Fibroblast of skin of scalp (primary cell): ENCODE measurements at places on chromosomes 6 and 20.
A peak's percentile ranks its signal among the peaks of the same experiment; 100 is the strongest.

- peak; percentile 60 for DNase-seq
These were observed 11.5 kb upstream of the ZNF133 start for GRCh38 chr20:18276821-18277220.

DNA sequence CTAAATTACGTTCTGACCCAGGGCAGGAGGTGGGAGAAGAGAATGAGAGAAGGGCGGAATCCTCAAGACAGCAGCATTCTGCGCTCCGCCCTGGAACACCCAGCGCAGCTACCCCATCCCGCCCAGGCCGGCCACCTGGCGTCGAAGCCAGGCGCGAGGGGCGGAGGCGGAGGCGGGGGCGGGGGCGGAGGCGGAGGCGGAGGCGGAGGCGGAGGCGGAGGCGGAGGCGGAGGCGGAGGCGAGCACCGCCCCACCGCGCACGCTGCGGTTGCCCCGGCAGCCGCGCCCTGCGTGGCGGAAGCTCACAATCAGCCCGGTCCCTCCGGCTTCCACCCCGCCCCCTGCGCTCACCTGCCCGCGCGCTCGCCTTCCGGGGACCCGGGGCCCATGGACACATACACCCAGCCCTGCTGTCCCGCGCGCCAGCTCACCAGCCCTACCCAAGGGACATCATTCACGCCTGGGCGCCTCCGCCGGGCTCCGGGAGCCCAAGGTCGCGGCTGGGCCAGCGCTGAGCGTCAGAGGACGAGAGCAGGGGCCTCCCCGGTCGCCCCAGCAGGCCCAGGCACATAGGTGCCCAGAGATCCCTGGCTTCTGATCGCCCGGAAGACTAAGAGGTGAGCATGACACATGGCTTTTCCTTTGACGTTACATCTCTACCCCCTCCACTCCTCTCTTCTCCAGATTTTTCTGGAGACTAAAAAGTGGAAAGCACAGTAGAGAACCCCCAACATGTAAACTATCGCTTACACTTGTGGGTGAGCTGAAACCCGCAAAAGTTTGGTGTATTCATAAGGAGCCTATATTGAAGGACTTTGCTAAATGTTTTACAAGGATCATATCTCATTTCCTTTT is at the start of gene ANKEF1:
TSS of gene ANKEF1 (plus strand) at position 271 of the 855 bp plus-strand sequence. CDS start 3,315 bp downstream, outside the sequence.
- peak; percentile 47 for DNase-seq

DNA sequence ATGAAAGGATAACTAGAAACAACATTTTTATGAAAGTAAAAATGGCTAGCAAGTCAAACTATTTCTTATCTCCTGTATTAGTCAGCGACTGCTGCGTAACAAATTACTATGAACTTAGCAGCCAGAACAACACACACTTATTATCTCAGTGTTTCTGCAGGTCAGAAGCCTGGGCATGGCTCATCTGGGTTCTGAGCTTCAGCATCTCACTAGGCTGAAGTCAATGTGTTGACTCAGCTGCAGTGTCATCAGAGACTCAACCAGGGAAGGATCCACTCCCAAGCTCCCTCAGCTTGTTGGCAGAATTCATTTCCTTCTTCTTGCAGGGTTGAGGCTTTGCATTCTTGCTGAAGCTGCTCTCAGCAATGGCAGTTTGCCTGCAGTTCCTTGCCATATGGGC is 33.2 kb upstream of the IGF2R start:
- DNase-seq, result peak; percentile 12

- no peak for DNase-seq
These were observed 20.4 kb upstream of the DTNBP1 start for GRCh38 chr6:15682965-15683822.

DNA sequence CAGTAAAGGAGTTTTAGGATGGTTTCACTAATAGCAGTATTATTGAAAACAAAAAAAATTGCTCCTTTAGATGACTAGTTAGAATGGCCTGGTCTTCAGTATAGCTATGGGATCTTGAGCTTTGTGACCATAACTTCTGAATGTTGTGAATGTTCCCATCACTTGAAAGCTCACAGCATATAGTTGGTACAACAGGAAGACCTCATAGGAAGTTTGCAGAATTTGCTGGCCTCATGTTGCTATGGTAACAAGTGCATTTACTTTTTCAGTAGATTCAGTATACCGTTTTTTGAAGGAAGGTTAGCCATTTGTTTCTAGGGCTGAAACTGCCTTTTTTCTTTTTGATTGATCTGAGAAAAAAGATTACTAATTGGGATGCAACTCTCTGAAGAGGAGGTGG is 8.3 kb downstream of the PHF3 start:
- DNase-seq, result peak; percentile 17

- no peak for DNase-seq
These were observed 123.8 kb upstream of the DOK5 start for GRCh38 chr20:54351371-54352136.

DNA sequence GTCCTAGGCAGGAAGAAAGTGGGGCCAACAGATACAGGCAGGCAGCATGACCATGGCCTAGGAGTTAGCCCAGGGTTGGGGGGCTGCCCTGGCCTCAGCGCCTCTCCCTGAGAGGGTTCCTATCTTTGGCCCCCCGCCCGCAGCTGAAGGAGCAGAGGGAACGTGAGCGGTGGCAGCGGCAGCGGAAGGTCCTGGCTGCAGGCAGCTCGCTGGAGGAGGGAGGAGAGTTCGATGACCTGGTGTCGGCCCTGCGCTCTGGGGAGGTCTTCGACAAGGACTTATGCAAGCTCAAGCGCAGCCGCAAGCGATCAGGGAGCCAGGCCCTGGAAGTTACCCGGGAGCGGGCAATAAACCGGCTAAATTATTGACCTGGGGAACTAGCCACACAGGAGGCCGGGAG is 32.6 kb downstream of the MOCS1 start:
- no peak for DNase-seq

DNA sequence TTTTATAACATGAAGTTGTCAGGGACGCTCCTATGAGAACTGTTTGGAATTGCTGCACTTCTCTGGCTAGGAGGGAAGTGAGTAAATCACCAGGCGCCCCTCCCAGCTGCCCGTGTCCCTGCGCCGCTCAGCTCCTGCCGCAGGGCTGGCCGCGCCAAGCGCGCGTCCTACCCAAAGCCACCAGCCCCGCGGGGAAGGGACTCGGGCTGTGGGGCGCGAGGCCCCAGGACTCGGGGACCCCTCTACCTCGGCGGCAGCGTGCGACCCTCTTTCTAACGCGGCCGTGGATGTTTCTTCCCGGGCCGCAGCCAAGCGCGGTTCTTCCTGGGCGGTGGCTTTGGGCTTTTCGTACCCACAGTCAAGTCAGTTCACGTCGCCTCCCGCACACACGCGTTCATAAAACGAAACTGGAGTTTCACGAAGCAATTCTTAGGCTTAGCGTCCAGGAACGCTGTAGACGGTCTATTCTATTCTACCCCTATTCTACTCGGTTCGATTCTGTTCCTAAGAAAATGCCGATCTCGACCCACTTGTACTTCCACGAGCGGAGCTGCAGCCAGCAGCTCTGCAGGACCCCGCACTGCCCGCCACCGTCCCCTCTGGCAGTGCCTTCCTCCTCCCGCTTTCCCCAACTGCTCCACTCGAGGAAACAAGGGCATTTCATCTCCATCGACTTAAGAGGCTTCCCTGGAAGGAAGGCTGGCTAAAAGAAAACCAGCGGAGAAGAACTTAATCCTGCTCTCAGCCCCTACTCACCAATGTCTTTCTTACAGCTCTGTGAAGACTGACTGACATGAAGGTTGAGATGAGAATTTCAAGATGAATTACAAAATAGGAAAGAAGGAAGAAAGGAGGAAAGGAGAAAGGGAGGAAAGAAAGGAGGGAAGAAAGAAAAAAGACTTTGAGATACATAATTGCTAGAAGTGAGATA is 15.4 kb downstream of the FOXC1 start:
- DNase-seq, result peak; percentile 52

DNA sequence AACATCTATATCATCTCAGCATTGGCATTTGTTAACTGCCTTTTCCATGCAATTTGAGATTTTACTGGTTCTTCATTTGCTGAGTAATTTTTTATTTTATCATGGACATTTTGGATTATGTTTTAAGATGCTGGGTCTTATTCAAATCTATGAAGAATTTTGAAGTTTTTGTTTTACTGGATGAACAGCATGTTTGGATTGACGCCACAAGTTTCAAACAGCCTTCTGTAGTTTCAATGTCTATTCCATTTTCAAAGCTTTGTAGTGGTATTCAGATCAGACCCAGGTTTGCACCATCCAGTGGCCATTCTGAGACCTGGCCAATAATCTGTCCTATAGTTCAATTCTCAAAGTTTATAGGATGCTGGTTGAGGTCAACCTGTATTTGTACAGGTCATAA is 148.4 kb upstream of the STMND1 start:
- DNase-seq, result no peak

DNA sequence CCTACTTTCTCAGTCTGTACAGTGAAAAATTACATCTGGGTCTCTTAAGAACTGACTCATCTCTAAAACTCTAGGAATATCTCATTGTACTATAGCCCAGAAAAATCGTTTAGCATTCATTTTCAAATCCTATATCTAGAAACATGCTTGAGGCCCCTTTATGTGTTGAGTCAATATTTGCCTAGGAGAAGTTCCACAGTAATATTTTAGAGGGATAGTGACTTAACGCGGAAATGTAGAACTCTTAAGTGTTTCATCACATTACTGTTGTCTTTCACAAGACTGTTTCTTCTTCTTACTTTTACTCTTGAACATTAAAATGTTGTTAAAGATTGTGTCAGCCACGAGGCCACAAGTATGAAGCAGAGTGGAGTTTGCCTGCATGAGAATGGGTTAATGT is 23.0 kb upstream of the MYLIP start:
- peak; percentile 78 for DNase-seq

GRCh38 chr20:34850969-34851368 is 21.7 kb downstream of the GGT7 start:
- DNase-seq, result no peak

DNA sequence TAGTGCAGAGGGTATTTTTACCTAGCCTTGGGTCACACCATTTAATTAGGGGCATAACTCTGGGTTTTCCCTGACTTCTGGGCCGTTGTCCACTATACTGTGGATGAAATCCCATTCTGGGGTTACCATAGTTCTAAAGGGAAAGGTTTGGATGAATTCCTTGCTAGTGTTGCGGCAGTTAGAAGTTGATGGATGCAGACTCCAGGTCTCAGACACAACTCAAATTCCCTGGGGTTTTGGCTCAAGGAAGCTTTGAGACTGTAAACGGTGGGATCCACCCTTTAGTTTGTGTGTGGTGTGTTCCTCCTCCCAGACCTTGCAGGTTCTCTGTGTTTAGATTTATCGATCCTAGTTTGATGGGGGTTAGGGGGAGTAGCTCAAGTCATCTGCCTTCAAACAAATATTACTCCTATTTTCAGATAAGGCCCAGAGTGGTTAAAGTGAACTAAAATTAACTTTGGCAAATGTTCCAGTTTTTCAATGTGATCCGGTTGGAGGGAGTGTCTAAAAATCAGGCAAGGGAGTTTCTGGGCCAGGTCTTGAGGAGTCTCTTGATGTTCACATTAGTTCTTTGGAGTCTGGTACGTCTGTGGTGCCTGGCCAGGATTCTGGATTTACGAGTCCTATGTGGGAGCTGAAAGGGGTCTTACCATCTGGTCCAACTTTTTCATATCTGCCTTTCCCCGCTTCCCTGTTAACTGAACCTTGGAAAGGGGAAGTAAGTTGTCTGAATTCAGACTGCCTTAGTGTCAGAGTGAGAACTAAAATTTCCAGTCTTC is 1.5 kb downstream of the RALY start:
- peak; percentile 9 for DNase-seq

DNA sequence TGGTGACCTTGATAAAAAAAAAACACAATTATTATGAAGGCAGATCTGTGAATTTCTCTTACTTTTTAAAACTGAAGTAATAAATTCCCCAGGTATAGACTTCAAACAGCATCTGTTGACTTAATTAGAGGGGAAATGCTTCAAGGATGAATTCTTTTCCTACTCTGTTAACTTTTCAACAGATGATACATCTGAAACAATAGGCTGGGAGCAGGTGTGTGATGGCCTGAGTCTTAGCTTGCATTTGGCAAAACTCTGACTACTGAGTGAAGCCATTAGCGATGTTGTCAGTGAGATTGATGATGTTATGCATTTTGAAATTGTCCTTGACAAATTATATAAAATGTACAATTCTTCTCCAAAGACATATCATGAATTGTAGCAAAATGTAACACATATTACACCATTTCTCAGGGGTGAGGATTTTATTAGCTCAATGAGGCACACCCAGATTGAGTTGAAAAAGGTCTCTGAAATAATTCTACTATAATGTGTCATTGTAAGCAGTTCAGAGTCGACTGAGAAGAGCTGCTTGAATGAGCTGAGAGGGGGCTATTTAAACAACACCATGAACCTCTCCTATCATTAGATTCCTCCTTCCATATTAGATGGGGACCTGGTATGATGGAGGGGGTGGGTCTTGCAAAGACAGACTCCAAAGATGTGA is 39.6 kb upstream of the OGFRL1 start:
- DNase-seq, result no peak

GRCh38 chr6:56954403-56955170 is at the start of gene BEND6:
Gene BEND6, plus strand, starts transcription at chr6:56955107. Its CDS starts 26,704 bp downstream, at chr6:56981811.
- peak; percentile 91 for DNase-seq

DNA sequence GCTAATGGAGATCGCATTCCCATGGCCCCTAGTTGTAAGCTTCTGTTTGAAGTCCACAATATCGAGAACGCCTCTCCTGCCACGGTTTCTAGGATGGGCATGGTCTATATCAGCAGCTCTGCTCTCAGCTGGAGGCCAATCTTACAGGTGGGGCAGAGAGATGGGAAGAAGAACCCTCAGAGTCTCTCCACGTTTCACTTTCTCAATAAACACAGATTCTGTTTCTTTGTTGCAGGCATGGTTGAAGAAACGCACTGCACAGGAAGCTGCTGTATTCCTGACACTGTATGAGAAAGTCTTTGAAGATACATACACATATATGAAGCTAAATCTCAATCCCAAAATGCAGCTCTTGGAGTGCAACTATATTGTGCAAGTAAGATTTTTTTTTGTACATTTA is 157.9 kb downstream of the DNAH8 start:
- no peak for DNase-seq

DNA sequence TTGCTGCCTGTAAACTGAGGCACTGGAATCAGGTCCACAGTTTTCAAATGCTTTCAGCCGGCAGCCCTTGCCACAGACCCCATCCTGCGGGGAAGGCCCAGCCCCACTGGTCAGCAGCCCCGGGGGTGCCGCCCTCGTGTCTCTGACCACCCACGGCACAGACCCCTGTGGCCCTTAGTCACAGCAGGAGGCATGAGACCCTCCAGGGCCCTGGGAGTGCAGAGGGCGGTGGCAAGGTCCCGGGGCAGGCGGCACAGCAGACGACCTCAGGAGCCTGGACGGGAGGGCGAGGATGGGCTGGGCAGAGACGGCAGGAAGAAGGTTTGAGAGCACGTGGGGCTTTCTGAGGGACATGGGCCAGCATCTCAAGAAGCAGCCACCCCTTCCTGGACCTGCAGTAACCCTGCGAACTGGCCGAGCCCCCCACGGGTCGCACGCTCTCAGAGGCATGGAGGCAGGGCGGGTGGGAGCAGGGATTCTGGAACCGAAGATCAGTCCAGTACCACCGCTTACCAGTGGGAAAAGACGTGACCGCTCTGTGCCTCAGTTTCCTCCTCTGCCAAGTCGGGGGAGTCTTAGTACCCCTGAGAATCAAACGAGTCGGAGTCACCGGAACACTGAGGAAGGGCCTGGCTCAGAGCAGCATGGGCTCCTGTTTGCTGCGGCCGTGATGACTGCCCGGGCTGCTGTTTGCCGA is 140.7 kb downstream of the TAF4 start:
- DNase-seq, result no peak

GRCh38 chr6:69391106-69391505 is 405.7 kb downstream of the LMBRD1 start:
- DNase-seq, result no peak
